Effector memory CD8-positive, alpha-beta T cell (primary cell): ENCODE measurements at places on chromosomes 3 and 15.

GRCh38 chr3:182793663-182794454 is 555 bp downstream of the ATP11B start:
- peak; percentile 13 for DNase-seq

- DNase-seq: no peak
Measured at GRCh38 chr3:127342735-127343134, 54.9 kb upstream of the PRR20G start.

GRCh38 chr3:158785972-158786371 is 15.9 kb upstream of the MFSD1 start:
- no peak for DNase-seq

- no peak for DNase-seq
Measured at GRCh38 chr3:111531446-111531845, 10.6 kb upstream of the CD96 start.

DNA sequence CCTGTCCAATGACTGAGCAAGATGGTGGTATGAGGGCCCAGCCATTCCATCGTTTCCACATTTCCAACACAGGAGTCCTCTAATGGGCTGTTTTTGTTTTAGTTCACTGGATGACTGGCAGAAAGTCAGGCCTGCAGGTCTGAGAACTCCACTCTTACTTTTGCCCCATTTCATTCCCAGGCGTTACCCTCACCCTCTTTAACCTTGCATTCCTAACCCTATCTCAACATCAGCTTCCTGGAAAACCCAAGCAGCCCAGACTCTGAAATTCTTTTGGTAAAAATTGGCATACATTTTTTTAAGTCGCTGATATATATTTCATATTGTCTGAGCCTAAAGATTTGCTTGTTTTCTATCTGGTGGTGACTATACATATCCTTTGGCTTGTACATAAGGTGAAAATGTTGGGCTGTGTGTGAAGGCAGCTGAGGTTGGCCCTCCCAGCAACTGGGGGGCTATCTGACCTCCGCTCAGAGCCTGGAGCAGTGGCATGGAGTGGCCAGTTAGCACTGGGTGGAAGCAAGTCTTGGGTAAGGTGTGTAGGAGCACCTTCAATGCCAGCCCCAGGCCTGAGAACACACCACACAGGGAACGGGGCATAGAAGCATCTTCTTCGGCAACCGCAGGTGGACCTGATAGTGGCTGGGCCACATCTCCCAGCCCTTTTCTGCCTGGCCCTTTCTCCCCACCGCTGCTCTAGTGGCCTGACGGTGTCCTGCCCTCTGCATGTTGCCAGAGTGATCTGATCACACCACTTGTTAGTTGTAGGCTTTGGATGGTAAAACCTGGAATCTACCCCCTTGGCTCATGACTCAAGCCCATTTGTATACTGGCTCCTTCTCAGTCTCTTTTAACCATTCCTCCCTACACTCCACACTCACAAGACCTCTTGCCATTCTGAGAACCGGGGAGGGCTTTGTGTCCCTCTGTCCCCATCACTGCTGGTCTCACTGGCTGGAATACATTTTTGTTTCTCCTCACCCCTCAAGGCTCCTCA is 50.0 kb downstream of the AMOTL2 start:
- DNase-seq: no peak

- no peak for DNase-seq
Measured at GRCh38 chr15:35293353-35294130, 208.4 kb upstream of the NANOGP8 start.

DNA sequence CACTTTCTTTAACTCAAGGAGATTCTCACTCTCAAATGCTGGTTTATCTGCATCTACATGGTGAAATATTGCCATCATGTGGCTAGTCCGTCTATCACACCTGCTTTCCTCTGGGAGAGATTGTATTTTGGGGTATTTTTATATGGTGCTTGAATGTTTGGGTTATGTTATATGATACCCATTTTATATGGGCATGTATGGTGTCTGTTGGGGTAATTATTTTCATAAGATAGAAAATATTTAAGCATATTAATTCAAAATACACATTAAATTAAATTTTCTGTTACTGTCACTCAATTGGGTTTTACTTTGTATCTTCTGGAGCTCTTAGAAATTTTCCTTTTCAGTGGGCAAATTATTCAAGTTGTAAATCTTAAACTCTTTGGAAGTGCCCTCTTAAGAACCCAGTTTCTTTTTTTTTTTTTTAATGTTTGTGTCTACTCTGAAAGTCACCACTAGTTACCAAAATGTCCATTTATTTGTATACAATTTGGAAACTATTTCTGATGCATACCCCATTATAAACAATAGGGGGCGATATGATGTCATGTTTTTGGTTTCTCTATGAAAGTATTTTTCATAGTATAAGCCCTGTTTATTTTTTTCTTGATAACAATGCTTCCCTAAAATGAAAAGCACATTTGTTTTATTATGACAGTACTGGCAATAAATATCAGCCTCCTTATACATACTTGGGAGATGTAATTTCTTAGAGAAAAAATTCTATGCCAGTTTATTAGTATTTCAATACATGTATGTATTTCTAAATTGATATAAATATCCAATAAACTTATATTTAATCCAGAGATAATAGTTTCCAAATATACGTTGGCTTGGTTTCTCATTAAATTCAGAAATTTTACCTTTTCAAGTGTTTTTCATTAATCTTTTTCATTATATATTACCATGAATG is 36.1 kb upstream of the PLSCR5 start:
- DNase-seq: no peak

DNA sequence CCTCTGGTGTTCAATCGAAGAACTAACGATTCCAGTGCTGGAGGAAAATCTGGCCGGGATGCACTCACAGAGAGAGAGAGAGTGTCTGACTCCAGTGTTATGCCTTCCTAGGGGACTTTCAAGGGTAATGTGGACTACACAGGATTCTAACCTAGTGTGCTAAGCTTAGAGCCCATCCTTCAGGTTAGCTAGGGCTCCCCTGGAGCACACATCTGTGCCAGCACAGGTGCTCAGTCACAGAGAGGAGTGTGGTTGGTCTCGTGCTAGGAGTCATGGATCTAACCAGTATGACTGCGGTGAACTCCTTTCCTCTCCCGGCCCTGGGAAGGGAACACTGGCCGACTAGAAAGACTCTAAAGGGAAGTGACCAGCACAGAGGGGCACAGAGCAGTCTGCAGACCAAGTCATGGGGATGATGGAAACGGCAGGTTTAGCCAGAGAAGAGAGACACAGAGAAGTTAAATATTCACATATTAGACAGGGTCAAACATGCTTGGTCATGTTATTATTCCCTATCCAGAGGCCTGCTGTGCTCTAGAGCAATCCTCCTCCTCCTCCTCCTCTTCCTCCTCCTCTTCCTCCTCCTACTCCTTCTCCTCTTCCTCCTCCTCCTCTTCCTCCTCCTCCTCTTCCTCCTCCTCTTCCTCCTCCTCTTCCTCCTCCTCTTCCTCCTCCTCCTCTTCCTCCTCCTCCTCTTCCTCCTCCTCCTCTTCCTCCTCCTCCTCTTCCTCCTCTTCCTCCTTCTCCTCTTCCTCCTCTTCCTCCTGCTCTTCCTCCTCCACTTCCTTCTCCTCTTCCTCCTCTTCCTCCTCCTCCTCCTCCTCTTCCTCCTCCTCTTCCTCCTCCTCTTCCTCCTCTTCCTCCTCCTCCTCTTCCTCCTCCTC is 280.3 kb downstream of the XXYLT1 start:
- DNase-seq: no peak

GRCh38 chr15:33788906-33789540 is 179.3 kb upstream of the CHRM5 start:
- DNase-seq: no peak

GRCh38 chr3:190504354-190505125 is 9.3 kb upstream of the IL1RAP start:
- no peak for DNase-seq

- no peak for DNase-seq
Measured at GRCh38 chr15:41279535-41280283, 48.6 kb downstream of the CHP1 start.

GRCh38 chr15:78417754-78418630 is 20.0 kb upstream of the IREB2 start:
- no peak for DNase-seq

GRCh38 chr3:160106905-160107861 is 118.0 kb upstream of the C3orf80 start:
- no peak for DNase-seq

- DNase-seq: no peak
Measured at GRCh38 chr3:141391991-141392316, 23.6 kb downstream of the ZBTB38 start.

DNA sequence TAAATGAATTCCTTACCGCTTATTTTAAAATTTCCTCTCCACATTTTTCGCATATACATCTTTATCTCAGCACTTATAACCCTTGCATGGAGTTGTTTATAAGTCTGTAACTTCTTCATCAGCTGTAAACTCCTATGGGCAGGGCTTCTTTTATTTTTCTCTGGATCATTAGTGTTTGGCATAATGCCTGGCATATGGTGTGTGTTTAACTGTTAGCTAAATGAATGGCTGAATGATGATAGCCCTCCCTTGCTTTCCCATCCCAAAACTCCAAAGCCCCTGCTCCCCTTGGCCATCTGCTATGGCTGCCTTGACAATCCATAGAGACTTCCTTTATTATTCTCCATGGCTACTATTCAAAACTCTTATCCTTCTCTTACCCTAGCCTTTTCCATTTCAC is 48.1 kb upstream of the SEMA6D start:
- no peak for DNase-seq

GRCh38 chr3:155790272-155790925 is 15.7 kb downstream of the C3orf33 start:
- DNase-seq: no peak

DNA sequence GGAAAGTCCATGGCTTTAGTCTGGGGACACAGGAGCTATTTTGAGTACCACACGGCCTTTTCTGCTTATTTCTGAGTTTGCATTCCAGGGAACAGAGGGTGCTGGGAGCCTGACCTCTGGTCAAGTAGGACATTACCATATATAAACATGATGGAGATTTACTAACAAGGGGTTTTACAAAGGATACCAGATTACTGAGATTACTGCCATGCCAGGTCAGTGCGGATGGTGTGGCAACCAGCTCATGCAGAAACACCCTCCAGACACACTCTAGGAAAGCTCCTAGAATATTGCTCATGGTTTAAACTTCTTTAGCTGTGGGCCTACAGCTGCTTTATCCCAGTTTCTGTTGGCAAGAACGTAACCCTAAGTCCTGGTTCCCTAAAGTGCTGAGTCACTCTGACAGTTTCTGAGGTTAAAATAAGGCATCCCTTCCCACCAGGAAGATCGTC is 54.3 kb upstream of the AGTR1 start:
- DNase-seq: no peak

GRCh38 chr3:155519078-155519477 is 225.6 kb upstream of the STRIT1 start:
- no peak for DNase-seq

DNA sequence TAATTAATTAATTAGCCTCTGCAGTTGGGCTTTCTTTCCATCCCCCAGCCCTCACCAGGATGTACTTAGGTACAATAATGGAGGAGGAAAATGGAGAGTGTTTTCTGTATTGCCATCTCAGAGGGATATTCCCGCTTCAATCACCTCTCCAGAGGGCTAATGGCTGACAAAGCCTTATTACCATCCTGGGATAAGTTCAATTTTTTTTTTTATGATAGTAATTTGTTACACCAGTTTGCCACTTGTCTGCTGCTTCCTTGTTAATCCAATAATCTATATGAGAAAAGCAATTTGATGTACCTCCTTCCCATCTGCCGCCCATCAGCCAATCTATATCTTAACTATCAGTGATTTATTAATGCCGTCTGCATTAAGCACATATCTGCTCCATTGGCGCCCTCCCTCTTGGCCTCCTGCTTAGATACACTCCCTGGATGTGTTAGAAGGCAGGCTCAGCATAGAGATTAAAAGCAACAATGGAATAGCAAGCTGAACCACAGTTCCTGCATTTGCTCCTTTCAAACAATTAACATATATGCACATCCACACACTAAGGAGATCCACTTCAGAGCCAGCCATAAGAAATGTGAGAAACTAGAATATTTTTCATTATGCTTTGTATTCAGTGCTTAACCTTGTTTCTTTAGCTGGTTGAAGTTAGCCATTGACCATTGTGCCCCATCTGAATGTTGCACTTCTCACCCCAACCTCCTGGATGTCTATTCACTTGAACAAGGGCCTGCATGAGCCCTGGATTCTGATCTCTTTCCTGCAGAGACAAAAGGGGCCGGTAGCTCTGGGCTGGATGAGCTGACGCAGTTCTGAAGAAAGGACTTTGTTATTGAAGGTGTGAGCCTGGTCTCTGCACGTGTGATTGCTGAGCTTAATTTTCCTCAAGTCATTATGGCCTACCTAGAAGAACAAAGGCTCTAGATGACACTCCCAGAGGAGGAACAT is 237.3 kb upstream of the GAP43 start:
- DNase-seq: no peak

DNA sequence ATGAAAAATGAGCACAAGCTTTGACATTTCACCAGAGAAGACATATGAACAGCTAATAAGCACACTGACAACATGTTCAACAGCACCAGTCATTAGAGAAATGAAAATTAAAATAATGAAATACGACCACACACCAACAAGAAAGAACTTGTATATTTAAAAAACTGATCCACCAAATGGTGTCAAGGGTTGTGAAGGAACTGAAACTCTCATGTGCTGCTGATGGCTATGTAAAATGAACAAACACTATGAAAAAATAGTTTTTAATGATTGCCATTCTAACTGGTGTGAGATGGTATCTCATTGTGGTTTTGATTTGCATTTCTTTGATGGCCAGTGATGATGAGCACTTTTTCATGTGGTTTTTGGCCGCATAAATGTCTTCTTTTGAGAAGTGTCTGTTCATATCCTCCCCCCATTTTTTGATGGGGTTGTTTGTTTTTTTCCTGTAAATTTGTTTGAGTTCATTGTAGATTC is 193.8 kb downstream of the SCAPER start:
- no peak for DNase-seq

DNA sequence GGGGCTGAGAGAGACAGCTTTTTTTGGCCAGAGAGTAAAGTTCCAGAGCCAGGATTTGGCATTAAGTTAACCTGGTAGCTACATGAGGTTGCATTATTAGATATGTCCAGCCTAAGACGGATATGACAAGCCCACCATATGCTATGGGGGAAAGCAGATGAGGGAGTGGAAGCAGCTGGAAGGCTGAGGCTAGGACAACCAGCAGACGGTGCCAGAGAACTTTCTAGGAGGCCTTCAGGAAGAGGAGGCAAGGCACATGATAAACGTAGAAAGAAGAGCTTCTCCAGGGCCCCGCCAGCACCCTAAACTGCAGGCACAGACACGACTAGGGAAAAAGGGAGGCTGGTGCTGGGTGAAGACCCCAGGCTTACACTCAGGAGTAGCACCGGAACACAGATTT is 87.0 kb downstream of the CTNNB1 start:
- no peak for DNase-seq

- DNase-seq: no peak
Measured at GRCh38 chr15:36877796-36878683, 222.3 kb downstream of the MEIS2 start.
